ENCODE measurements at places on chromosomes 1 and 21.

- no peak for DNase-seq
Measured at GRCh38 chr1:156804026-156804425, 12.6 kb downstream of the SH2D2A start.

DNA sequence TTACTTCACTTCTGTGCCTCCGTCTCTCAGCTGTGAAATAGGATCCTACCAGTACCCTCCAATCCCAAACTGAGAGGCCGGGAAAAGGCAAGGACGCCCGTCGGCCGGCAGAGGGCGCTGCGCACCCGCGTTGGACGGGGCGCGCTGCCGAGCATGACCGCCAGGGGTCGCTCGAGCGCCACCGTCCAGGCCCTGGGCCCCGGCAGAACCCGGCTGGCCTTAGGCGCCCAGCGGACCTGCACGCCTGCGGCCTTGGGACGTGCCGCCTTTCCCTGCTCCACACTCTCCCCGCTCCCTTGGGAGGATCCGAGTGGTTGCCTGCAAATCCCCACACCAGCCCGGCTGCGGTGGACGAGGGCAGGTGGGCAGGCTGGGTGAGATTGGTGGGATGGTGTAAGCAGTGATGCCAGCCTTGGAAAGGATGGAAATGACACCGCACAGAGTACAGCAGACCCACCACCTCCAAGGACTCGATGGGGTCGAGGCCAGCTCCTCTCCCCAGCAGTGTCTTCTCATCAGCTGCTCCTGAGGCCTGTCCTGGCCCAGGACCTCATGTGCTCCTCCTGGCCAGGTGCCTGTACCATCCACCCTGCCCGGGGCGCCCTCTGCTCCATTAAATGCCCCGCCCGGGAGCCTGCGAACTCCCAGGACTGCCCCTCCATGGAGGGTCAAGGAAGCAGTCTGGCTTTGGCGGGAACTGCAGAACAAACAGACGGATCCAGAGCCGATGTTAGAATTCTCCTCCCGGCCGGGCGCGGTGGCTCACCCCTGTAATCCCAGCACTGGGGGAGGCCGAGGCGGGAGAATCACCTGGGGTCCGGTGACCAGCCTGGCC lies 47.4 kb upstream of the LBR start:
- peak; percentile 63 for DNase-seq

GRCh38 chr1:102628109-102628613 lies 480.2 kb downstream of the COL11A1 start:
- DNase-seq, result no peak

DNA sequence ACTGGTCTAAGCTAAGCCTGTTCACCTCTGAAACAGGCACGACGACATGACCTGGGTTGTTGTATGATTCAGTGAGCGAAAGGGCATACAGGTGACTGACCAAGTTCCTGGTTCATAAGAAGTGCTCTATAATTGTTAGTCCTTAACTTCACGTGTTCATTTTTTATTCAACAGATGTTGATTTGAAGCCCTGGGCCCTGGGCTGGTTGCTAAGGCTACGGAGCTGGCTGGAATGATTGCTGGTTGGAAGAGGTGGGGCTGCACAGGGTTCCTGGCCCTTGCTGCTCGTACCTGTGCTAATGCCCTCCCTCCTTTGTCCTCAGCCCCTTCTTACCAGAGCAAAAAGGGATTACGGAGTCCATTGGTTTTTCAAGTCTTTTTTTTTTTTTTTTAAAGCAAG lies 111.3 kb upstream of the CSF3R start:
- no peak for DNase-seq

- no peak for DNase-seq
Measured at GRCh38 chr1:147771226-147772125, 11.1 kb upstream of the GJA5 start.

DNA sequence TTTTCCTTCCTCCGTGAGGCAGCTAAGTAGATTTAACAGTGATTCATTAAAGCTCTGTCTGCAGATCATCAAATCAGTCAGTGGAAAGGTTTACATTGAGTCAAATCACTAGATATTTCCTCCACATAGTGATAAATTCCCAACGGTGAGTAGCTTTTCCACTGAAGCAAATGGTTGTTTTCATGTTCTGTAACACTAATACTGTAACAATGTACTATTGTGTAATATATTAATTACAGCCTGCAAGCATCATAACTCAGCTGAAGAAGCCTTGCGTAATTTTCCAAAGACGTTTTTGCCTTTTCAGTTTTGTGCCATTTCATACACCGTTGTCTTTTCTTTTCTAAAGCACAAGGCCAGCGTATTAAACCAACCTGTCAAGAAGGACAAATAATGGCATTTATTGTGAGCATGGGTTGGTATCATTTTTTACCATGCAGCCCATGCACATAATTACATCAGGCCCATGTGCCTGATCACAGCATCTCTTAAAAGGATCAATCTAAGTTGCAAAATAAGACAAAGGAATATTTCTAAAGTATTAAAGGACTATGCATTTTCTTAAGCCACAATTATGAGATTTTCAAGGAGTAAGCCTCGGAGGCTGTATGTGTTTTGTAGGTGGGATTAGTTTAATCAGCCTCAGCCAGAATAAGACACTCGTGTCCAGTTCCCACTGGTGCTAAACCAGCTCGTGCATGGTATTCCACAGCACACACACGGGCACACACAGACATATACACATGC lies 16.7 kb upstream of the PDE9A start:
- no peak for DNase-seq

GRCh38 chr1:101128211-101128727 lies 102.7 kb upstream of the DPH5 start:
- no peak for DNase-seq

DNA sequence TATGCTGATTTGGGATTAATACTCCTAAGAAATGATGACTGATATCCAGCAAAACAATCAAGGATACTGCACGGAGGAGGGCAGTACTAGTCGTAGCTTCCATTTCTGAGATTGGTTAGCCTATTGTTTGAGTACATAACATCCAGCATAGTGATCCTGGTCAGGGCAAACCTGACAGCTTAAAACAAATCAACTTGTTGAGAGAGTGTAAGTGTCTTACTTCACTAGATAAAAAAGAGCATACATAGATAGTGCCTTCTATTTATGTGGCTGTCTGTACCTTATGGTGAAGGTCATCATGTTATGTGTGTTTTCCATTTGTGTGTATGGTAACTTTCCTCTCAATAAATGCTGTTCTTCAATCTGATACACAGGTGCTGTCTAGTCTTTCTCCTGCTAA lies 228.4 kb downstream of the PTGER3 start:
- DNase-seq, result no peak

DNA sequence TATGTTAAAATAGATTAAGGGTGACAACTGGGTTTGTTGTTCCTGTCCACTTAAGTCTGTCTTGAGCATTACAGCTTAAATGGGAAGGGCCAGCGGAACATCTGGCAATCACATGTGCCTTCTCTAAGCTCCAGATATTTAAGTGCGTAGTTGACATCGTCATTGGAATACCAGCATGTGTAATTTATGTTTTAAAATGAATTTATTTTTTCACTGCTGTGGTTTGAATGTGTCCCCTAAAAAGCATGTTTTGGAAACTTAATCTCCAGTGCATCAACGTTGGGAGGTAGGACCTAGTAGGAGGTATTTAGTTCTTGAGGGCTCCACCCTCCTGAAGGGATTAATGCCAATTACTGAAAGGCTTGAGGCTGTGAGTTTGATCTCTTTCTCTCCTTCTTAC lies 13.4 kb downstream of the ZCCHC17 start:
- no peak for DNase-seq

DNA sequence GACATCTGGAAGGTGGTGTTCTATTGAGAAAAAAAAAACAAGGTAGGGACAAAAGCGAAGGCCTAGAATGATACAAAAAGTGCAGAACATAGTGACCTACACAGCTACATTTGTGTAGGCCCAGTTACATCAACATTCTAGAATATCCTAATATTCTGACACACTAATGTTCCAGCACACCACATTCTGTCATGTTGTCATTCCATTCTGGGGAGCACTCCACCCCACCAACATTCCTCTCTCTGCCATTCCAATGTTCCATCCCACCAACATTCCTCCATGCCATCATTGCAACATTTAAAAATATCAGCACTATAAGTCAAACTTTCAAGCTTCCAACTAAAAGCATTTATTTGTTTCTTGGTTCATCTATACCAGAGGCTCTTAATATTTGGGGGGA lies 28.5 kb downstream of the COA7 start:
- no peak for DNase-seq

GRCh38 chr1:88892357-88892877 lies 1.1 kb upstream of the GTF2B start:
- DNase-seq, result no peak

- no peak for DNase-seq
Measured at GRCh38 chr21:43733060-43733459, 14.1 kb downstream of the PDXK start.

DNA sequence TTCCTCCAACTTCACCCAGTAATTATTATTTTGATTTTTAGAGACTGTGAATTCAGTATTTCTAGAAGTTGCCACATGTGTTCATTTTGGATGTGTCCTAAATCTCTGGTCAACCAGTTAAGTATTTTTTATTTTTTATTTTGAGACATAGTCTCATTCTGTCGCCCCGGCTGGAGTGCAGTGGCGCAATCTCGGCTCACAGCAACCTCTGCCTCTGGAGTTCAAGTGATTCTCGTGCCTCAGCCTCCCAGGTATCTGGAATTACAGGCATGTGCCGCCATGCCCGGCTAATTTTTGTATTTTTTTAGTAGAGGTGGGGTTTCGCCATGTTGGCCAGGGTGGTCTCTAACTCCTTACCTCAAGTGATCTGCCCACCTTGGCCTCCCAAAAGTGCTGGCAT lies 8.0 kb downstream of the MACF1 start:
- DNase-seq, result no peak

GRCh38 chr21:18493422-18493821 lies 89.8 kb upstream of the TMPRSS15 start:
- DNase-seq, result no peak

GRCh38 chr1:5970610-5971273 lies 21.5 kb downstream of the NPHP4 start:
- no peak for DNase-seq

- no peak for DNase-seq
Measured at GRCh38 chr1:233114159-233114558, 163.7 kb downstream of the NTPCR start.

- no peak for DNase-seq
Measured at GRCh38 chr1:29531596-29531995, 295.3 kb downstream of the PTPRU start.

DNA sequence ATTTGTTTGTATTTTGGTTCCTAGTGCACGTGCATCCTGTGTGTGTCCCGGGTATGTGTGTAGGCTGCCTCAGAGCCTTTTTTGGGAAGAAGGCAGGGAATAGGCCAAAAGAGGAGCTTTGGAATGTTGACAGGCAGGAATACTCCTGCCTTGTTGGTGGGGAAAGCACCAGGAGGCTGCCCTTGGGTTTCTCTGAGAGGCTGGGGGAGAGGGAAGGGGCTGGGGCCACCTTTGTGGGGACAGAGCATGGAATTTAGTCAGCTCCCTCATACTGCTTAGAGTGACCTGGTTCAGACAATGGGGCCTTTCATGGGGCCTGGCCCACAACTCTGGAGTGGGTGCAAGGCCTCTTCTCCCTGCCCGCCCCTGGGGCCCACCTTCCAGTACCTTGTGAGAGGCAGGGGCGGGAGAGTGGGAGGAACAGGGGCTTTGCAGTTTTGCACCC lies 31.3 kb downstream of the ACOT11 start:
- no peak for DNase-seq

- DNase-seq, result no peak
Measured at GRCh38 chr1:2499260-2499659, 23.2 kb downstream of the PLCH2 start.

DNA sequence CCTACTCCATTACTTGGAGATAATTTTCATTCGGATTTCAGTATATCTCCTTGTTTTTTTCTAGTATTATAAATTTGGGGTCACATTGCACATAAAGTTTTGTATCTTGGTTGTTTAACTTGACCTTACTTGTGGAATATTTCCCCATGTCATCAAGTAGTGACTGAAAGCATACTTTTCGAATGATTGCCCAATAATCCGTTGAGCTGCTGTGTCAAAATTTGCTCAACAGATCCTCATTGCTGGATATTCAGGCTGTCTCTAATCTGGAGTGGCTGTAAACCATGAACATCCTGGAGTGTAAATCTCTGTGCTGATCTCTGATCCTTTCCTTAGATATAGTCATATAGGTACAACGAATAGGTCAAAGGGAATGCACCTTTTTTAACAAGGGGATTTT lies 4.9 kb downstream of the NIPAL3 start:
- no peak for DNase-seq

DNA sequence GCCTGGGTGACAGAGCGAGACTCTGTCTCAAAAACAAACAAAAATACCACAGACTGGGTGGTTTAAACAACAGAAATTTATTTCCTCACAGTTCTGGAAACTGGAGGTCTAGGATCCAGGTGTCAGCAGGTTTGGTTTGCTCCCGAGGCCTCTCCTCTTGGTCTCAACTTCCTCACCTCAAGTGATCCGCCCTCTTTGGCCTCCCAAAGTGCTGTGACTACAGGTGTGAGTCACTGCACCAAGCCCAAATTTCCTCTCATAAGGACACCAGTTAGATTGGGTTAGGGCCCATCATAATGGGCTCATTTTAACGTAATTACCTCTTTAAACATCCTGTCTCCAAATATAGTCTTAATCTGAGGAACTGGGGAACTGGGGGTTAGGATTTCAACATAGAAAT lies 35.5 kb downstream of the MFSD2A start:
- no peak for DNase-seq

- DNase-seq, result no peak
Measured at GRCh38 chr21:44927259-44927586, 6.5 kb upstream of the ITGB2 start.

- no peak for DNase-seq
Measured at GRCh38 chr21:36092681-36093080, 22.9 kb downstream of the CBR1 start.

DNA sequence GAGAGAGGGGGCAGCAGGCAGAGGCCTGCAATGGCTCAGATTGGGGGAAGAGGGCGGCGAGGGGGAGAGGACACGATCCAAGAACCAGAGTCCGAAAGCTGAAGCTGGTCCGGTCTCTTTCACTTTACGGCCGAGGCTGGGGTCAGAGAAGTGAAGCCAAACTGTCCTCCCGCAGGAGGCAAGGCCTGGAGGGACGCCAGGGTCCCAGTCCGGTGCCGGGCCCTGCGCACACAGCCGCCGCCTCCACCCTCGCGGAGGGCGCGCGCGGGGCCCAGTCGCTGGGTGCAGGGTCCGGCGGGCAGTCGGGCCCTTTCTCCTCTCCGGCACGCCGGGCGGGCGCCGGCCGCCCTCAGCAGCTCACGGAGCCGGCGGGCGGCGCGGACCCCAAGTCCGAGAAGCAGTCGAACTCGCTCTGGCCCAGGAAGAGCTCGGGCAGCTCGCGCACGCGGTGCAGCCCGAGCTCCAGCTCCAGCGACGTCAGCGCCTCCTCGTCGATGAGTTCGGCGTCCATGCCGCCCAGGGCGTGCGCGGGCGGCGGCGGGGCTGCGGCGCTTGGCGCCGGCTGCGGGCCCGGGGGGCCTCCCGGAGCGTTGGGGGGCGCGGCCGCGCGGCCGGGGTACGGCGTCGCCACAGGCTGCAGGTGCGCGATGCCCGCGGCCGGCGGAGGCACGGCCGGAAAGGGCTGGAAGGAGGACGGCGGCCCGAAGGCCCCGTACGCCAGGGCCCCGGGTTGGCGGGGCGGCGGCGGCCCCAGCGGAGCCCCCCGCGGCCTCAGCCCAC lies 749 bp downstream of the CITED4 start:
- peak; percentile 27 for DNase-seq

- DNase-seq, result no peak
Measured at GRCh38 chr1:154860156-154860870, 9.8 kb downstream of the KCNN3 start.

- peak; percentile 74 for DNase-seq
Measured at GRCh38 chr1:235015291-235015985, 113.2 kb downstream of the TOMM20 start.

GRCh38 chr1:24803220-24803619 lies 58.0 kb downstream of the CLIC4 start:
- no peak for DNase-seq

- DNase-seq, result no peak
Measured at GRCh38 chr21:36753556-36753955, 54.6 kb downstream of the SIM2 start.

Measured in activated CD4-positive, alpha-beta T cell treated with anti-CD3 and anti-CD28 coated beads, Interleukin-2, amount 50 U/mL, for 48 hours (primary cell).